ENCODE measurements at places on chromosomes 11 and 22. TPM values are rescaled to one million over a fixed set of nuclear protein-coding genes. Genes with fewer than 3 reads are reported as not detected.

The ANKRD49 gene
- 12.4 TPM for polyA plus RNA-seq

DNA sequence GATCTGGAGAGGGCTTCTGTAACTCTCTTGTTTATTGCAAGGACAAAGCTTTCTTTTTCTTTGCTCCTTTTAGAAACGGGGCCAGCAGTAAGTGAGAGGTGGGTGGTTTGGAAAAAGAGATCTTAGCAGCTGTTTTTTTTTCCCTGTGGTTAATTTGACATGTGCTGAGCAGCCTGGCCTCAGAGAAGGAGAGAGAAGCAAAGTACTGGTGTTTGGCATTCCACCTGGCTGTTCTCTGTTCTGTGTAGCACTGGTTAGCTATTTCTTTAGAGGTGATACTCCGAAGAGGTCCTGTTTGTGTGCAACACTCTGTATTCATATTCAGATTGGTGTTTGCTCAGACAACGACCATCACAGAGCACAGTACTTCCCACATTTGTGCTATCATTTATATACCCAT lies 80.8 kb upstream of the SORL1-AS1 start:
- DNase-seq: no peak

DNA sequence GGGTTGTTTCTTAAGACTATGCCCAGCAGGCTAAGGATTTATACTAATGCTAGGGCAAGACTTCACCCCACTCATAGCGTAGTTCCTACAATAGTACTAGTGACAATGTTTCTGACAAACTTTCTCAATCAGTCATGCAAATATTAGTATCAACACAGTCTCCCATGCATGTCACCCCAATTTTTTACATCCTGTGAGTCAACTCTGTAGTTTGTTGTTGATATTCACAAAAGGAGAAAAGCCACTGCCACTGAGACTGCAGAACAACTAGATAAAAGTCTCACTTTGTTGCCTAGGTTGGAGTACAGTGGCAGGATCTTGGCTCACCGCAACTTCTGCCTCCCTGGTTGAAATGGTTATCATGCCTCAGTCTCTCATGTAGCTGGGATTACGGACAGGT lies 155.2 kb downstream of the RBFOX2 start:
- no peak for DNase-seq

DNA sequence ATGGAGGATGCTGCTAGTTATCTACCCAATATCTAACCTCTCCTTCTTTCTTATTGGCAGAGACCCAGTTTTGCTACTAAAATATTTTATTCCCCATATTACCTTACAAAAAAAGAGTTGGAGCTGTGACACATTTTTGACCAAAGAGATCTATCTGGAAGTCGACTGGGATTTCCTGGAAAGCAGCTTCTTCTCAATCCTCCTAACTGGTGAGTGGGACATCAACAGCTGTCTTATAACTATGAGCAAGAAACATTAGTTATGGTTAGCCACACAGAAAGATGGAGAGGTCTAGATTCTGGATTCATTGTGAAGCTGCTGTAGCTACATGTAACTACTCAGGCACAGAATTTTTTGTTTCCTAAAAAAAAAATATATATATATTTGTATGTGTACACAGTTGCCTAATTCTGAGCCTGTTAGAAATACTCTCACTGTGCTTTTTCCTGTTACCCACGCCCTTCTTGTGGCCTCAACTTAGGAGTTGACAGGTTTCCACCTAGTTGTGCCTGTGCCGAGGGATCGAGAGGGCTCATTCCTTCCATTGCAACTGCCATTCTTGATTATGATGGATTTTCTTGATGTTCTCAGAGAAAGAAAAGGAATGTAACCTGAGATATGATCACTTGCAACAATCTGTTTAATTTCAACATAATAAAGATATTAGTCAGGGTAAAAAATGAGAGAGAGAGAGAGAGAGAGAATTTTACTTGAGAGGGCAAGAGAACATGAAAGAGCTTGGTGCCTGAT lies 142.0 kb downstream of the SLC17A6 start:
- no peak for DNase-seq

DNA sequence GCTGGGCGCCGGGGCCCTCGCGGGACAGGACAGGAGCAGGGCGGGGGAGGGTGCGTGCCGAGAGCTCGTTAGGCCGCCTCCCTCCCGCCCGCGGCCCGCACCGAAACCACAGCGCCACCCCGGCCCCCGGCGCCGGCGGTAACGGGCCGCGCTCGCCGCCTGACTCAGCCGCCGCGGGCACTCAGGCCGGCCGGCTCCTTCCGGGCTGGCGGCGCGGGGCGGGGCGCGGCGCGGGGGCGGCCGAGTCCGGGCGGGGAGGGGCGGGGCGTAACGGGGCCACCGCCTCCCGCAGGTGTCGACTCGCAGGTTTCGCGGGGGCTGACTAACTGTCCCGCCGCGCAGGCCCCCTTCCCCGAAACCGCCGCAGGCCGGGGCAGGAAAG lies at the start of gene AP5B1:
TSS of gene AP5B1 (minus strand) at position 207 of the 382 bp plus-strand sequence. CDS start 385 bp downstream, outside the sequence.
- DNase-seq: no peak

- no peak for DNase-seq
Observed at GRCh38 chr11:108289699-108290098, 66.8 kb downstream of the ATM start.

- no peak for DNase-seq
Observed at GRCh38 chr11:75770102-75770501, 1.5 kb downstream of the DGAT2 start.

- DNase-seq: no peak
Observed at GRCh38 chr11:107665018-107665417, 46.8 kb downstream of the SLN start.
